ENCODE measurements at places on chromosomes 1 and 21.
A peak's percentile ranks its signal among the peaks of the same experiment; 100 is the strongest.

DNA sequence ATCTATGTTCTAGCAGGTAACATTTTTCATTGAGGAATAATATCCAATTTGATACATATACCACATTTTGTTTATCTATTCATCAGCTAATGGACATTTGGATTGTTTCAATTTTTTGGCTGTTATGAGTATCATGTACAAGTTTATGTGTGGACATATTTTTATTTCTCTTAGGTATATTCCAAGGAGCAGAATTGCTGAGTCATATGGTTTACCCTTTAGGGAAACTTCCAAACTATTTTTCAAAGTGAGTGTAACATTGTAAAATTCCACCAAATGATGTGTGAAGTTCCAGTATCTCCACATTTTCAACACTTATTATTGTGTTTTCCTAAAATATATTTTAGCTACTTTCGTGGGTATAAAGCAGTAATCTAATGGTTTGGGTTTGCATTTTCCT is 1789.9 kb downstream of the MRPL39 start:
- DNase-seq: no peak

- peak; percentile 33 for DNase-seq
These were observed 19.5 kb downstream of the ZMYM4 start for GRCh38 chr1:35287807-35288640.

- peak; percentile 9 for DNase-seq
These were observed 108.3 kb upstream of the USH2A start for GRCh38 chr1:216531263-216532239.

GRCh38 chr1:155209312-155209721 is 822 bp downstream of the MTX1 start:
- no peak for DNase-seq

DNA sequence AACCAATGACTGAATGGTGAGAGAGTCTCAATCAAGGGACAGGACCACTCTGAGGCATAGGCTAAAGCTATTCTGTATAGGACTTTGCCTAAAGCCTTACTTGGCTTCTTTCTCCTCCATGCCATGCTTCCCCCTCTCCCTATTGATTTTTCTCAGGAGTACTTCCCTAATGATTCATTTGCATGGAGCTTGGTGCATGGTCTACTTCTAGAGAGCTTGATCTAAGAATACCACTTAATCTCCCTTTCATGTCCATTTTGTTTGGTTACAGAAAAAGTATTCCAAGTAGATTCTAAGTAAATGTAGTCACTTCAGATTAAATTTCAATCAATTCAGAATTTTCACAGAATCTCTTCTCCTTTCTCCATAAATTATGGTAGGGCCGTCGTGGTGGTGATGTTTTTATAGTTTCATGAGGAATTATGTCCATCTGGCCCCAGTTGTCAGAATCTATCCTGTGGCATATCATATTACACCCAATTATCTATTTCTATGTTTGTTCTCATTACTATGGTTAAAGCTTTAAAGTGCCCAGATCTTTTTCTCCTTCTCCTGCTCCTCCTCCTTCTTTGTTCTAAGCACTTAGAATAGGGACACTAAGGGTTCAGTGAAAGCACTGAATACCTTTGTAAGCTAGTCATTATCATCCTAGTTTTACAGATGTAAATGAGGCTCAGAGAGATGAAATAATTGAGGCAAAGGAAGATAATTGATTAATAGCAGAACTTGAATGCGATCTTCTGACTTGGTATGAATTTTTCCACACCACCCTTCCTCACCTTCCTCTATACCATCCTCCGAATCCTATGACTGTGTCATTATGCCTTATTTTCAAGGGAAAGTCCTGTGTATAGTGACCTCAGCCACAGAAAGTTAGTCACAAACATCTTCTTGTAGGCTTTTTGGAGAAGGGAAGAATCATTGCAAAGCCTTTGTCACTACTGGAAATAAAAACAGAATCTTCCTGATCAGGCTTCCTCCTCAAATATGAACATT is 85.6 kb upstream of the ZRANB2 start:
- DNase-seq: peak; percentile 2

DNA sequence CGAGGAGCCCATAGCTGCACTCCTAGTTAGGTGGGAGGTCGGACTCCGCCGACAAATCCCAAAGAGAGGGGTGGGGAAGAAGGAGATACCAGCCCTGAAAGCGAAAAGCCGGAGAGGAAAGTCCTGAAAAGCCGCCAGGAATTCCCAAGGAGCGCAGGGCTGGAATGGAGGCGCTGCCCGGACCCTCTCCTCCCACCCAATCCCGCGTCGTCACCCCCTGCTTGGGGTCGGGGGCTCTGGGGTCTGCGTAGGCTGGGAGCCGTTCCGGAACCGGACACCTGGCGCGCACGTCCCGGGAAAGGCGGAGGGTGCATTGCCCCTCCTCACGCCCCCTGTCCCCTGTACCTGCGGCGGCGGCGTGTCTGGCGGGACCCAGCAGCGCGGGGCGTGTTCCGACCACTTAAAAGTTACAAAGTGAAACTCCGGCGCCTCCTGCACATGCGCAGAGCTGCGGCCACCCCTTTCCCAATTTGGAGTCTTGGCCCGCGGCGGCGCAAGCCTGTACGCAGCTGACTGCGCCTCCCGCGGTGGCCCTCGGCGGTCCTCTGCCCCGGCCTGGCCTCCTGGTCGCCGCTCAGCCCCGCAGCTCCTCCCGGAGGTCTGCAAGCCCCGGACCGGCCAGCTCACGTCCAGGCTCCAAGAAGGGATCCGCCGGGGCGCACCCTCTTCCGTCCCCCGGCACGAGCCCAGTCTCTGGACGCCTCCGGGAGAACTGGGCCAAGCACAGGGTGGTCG is at the start of gene TMEM63A:
TSS of gene TMEM63A (minus strand) at position 422 of the 735 bp plus-strand sequence. CDS start 4,800 bp downstream, outside the sequence.
- peak; percentile 73 for DNase-seq

DNA sequence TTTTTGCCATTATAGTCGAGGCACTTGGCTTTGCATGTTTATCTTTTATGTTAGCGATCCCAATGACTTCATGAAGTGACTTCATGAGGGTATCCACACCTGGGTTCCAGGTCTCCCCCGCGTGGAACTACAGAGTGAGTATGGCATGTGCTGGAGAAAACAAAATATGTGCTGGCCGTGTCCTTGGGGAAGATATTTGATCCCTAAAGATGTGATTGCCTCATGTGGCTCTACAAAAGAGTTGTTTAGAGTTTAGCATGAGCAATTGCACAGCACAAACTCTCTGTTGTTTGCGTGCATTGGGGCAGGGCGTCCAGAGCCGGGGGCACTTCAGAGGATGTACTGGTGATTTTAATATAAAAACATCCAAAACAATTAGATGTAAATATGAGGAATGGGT is 4.8 kb downstream of the IL10RB start:
- no peak for DNase-seq

- no peak for DNase-seq
These were observed 30.1 kb downstream of the EDN2 start for GRCh38 chr1:41454406-41454805.

DNA sequence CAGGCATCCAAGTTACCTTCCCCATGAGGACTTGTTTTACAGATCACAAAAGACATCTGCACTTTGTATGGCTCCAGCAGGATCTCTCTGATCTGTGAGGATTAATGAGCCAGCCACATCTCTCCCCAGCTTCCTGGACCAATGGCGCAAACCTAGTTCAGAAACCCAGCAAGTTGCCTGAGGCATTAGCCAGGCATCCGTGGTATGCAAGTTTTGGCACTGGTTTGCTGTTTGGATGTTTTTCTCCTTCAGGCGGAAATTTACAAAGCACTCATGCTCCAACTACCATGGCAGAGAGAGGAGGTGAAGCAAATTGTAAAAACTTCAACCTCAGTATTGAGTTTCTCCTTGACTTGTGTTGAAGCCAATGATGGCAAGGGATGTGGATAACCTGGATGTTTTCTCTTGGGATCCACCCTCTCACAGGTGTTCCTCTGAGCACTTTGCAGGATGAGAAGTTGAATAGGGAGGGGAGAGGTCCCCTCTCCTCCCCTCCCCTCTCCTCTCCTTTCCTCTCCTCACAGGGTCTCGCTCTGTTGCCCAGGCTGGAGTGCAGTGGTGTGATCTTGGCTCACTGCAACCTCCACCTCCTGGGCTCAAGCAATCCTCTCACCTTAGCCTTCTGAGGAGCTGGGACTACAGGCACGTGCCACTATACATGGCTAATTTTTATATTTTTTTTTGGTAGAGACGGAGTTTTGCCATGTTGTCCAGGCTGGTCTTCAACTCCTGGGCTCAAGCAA is 25.6 kb upstream of the ENO1 start:
- peak; percentile 90 for DNase-seq

DNA sequence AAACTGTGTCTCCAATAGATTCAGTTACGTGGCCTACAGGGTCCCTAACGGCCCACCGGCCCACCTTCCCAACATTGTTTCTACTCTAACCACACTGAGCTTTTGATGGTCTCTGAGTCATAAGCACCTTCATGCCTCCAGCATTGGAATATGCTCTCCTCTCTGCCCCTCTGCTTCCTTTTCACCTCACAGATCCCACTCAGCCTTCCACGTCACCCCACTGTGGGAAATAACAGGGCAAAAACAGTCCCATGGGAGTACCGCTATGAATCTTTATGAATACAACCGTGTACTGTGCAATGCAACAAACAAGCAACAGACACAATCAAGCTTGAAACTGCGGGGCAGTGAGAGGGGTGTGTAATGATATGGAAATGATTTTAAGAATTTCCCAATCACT is 5.3 kb upstream of the SARS1 start:
- DNase-seq: no peak

DNA sequence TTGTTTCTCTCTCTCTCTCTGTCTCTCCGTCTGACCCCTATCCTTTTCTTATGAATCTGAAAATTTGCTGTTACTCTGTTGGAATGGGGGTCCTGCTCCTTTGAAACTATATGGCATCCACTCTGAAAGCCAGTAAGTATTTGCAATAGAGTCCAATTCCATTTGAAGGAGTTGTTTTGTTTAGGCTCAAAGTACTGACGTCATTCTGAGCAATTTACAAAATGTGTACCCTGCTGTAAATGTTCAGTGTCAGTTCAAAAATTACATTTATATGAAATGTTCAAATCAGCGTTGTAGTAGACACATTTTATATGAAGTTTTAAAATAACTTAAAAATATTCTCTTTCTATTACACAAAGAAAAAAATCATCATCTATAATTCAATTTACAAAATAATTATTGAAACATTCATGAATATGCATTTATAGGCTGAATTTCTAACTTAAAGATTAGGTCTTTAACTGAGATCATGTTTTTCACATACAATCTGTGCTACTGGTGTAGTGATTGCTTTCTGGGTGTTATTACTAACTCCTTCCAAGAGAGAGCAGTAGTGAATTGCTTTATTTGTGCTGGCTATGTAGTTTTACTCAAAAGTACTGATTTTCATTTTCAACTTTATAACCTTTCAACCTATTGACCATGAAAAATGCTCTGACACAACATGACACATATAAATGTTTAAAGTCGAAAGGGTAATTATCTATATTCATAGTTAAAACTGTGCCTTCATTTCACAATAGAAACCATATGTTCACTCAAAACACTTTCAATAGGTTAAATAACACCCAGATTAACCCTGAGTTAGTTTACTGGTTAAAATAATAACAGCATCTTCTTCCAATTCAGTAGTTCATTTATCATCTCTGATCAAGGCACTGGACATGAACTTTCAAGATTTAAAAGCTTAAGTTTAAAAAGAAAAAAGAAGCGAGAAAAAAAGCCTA is 253.1 kb upstream of the ADGRL4 start:
- peak; percentile 52 for DNase-seq

DNA sequence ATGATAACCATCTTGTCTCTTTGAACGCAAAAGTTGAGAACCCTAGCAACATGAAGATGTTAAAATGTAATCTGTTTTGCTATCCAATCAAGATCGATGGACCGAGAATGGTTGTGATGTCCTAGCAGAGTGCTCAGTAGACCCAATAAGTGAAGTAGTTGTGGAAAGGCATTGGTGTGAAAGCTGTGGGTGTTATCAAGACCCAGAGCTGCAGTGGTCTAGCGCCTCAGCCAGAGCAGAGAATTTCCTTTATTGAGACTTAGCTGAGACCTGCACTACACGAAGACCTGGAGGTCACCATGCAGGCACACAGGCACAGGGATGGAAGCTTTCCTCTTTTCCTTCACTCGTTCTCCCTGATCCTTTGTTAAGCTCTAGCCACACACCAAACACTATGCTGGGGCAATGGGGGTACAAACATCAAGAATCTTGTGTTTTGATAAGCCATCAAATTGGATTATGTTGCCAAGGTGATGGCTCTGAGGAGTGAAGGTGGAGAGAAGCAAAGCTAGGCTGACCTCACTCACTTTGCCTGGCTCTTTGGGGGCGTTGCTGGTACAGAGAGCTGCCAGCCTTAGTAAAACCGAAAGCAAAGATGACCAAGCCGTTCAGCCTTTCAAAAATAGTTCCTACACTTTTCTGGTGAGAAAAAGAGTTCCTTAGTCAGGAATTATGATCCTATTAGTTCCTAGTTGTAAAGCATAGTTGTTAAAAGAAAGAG is 24.1 kb downstream of the METTL13 start:
- no peak for DNase-seq

DNA sequence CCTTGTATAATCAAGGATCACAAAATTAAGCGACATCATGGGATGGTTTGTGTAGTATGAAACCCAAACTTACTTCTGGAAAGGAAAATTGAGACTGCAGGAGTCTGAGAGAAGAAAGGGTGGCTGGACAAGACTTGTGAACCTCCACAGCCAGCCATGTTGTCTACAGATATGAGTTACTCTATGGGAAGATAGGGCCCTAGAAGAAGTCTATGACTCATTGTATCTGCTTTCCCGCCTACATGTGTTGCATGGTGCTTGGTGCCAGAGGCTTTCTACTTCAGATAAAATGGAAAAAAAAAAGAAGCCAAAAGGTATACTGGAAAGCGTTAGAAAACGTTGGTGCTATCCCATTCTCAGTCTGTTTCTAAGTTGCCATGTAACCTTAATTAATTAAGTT is 18.7 kb upstream of the OR6N2 start:
- no peak for DNase-seq

DNA sequence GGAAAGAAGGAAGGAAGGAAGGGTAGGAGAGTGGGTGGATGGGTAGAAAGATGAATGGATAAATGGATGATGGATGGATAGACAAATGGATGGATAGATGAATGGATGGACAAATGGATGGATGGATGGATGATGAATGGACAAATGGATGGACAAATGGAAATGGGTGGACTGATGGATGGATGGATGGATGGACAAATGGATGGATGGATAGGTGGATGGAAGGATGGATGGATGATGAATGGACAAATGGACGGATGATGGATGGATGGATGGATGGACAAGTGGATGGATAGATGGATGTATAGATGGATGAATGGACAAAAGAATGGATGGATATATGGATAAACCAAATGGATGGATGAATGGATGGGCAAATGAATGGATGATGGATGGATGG is 30.5 kb downstream of the CHD5 start:
- no peak for DNase-seq

DNA sequence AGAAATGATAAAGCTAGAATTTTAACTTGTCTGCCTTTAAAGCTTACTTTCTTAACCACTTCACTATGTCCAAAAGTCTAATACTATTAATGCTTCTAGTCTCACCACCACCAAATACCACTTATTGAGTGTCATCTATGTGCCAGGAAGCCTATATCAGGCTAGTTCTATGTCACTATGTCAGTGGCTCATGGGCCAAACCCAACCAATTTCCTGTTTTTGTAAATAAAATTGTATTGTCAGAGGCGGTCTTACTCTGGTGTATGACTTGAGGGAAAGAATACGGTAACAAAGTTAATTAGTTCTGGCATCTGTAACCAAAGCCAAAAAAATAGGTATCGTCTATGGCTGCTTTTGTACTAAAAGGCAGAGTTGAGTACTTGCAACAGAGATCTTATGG is 14.8 kb downstream of the F5 start:
- DNase-seq: no peak

- peak; percentile 97 for DNase-seq
These were observed 11.6 kb upstream of the KCNJ15 start for GRCh38 chr21:38244885-38245869.

GRCh38 chr1:29749024-29749945 is 513.0 kb downstream of the PTPRU start:
- no peak for DNase-seq

GRCh38 chr1:41891199-41891896 is 27.4 kb downstream of the HIVEP3 start:
- DNase-seq: no peak
